Urinary bladder (tissue), 4 donors: ENCODE measurements at places on chromosomes 16 and 17. TPM values are rescaled to one million over a fixed set of nuclear protein-coding genes. Genes with fewer than 3 reads are reported as not detected.

- DNase-seq, result no peak
Observed at GRCh38 chr16:84184775-84185174, 2.1 kb downstream of the TAF1C start.

DNA sequence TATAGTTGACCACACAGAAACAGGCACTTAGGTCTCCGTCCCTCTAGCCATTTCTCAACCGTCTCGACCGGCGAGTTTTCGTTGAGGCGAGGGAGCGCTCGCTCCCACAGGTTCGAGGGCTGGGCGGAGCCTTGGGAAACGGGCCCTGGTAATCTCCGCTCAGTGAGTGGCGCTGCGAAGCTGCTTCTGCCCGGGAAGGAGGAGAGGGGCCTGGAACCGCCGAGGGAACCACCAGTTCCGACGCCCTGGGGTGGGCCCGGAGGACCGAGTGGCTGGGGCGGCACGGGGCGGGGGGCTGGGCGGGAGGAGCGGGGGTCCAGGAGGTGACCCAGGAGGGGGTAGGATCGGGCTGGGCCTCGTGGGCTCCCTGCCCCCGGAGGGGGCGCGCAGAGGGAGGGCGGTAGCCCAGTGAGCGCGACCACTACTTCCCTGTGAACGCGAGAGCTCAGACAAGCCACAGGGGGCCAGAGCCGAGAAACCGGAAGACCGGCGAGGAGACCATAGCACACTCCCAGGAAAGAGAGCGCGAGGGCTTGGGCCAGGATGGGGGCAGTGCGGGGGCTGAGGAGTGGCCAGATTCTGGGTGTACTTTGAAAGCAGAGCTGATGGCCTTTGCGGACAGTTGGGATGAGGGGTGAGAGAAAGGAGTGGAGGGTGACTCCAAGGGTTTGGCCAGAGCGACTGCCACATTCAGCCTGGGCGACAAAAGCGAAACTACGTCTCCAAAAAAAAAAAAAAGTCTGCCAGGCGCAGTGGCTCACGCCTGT lies 29.9 kb upstream of the ARL4D start:
- DNase-seq, result no peak

GRCh38 chr17:64156670-64157069 lies 26.7 kb upstream of the ERN1 start:
- no peak for DNase-seq

DNA sequence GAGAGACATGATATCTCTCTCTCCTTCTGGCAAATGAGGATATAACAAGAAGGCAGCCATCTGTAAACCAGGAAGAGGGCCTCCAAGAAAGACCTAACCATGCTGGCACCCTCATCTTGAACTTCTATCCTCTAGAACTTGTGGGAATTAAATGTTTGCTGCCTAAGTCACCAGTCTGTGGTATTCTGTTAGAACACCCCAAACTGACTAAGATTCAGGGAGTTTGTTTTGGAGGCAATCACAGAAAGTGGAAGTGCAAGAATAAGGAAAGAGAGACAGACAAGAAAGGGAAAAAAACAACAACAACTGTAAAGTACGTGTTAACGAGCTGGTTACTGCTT lies 114.5 kb upstream of the GOT2 start:
- DNase-seq, result no peak

- no peak for DNase-seq
Observed at GRCh38 chr16:35691057-35691456, 2231.6 kb downstream of the TP53TG3F start.

DNA sequence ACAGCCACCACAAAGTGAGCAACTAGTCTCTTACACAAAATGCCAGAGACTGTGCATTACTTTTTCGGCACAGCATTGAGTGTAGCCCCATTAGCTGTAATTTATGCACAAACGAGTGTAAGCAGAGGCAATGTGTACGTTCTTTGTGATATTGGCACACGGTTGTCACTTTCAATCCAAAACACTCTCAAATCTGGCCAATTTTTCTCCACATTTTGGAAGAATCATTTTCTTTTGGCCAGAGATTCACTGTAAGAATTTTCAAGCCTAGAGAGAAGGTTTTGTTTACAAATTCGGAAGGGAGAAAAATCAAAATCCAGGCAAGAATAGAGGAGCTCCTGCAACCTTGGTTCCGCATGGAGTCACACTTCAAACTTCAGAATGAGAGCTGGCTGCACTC lies 15.4 kb upstream of the KIF2B start:
- DNase-seq, result no peak

DNA sequence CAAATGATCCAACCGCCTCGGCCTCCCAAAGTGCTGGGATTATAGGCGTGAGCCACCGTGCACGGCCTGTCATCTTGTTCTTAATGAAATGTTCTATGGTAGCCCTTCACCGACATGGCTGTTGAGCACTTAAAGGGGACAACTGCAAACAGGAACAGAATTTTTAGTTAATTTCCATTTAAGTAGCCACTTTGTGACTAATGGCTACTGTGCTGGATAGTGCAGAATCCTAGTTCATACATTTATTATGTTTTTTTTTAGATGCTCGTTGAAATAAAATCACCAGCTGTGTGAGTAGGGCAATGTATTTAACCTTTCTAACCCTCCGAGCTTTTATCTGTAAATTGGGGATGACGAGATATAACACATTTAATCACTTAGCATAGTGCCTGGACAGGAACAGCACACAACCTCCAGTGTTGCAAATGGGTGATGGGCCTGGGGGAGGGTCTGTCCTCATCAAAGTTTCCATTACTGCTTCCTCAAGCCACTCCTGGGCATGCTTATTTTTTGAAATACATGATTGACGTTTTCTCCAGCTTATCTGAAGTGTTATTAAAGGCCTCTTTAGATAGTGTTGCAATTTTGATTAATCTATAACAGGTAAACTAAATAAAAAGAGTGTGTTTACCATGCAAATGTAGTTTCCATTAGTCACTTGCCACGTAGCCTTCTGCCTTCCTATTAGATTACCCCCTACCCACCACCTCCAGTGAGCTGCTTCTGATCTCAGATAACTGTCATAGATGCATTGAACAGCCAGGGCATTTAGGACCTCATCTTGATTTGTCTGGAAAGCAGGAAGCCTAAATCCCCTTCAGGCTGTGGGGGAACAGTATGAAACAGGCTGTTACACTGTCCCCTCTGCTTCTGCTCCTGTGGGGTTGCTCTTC lies 42.5 kb upstream of the TANC2 start:
- DNase-seq, result no peak

GRCh38 chr16:2529061-2529931 lies 1.9 kb downstream of the CEMP1 start:
- no peak for DNase-seq

DNA sequence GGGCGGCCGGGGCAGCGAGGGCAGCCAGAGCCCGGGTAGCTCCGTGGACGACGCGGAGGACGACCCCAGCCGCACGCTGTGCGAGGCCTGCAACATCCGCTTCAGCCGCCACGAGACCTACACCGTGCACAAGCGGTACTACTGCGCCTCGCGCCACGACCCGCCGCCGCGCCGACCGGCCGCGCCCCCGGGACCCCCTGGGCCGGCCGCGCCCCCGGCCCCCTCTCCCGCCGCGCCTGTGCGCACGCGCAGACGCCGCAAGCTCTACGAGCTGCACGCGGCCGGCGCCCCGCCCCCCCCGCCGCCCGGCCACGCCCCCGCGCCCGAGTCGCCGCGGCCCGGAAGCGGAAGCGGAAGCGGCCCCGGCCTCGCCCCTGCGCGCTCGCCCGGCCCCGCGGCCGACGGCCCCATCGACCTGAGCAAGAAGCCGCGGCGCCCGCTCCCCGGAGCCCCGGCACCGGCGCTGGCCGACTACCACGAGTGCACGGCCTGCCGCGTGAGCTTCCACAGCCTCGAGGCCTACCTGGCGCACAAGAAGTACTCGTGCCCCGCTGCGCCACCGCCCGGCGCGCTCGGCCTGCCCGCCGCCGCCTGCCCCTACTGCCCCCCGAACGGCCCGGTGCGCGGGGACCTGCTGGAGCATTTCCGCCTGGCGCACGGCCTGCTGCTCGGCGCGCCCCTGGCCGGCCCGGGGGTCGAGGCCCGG lies 36.1 kb upstream of the ZC3H18 start:
- no peak for DNase-seq

GRCh38 chr17:77151186-77151585 lies 10.4 kb downstream of the SEC14L1 start:
- no peak for DNase-seq

- no peak for DNase-seq
Observed at GRCh38 chr17:43014020-43014648, 7.5 kb downstream of the IFI35 start.

DNA sequence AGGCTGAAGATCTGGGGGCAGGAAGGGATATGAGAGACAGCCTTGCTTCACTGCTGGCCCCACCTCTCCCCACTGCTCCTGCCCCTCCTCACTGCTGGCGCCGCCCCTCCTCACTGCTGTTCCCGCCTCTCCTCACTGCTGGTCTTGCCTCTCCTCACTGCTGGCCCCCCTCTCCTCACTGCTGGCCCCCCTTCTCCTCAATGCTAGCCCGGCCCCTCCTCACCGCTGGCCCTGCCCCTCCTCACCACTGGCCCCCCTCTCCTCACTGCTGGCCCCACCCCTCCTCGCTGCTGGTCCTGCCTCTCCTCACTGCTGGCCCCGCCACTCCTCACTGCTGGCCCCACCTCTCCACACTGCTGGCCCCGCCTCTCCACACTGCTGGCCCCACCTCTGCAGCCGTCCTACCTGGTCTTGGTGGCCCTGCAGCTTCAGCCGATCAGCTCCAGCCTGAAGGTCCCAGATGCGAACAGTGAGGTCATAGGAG lies 9.5 kb upstream of the PAM16 start:
- DNase-seq, result no peak

The ZNF764 gene
- 5.7 TPM for total RNA-seq

The FAM171A2 gene
- total RNA-seq, result 5.7 TPM

The CHMP1A gene
- 27.9 TPM for total RNA-seq

The PRSS33 gene
- total RNA-seq, result not detected

The GPRC5C gene
- 27.0 TPM for total RNA-seq

The SLC13A2 gene
- not detected for total RNA-seq

The LAT gene
- 1.0 TPM for total RNA-seq

The AANAT gene
- total RNA-seq, result not detected

The FMNL1 gene
- 3.1 TPM for total RNA-seq
